Left lung (tissue), 14 donors: ENCODE measurements at places on chromosomes 3 and 15.

- DNase-seq: no peak
Measured at GRCh38 chr15:64847448-64847847, 5.7 kb downstream of the PLEKHO2 start.

DNA sequence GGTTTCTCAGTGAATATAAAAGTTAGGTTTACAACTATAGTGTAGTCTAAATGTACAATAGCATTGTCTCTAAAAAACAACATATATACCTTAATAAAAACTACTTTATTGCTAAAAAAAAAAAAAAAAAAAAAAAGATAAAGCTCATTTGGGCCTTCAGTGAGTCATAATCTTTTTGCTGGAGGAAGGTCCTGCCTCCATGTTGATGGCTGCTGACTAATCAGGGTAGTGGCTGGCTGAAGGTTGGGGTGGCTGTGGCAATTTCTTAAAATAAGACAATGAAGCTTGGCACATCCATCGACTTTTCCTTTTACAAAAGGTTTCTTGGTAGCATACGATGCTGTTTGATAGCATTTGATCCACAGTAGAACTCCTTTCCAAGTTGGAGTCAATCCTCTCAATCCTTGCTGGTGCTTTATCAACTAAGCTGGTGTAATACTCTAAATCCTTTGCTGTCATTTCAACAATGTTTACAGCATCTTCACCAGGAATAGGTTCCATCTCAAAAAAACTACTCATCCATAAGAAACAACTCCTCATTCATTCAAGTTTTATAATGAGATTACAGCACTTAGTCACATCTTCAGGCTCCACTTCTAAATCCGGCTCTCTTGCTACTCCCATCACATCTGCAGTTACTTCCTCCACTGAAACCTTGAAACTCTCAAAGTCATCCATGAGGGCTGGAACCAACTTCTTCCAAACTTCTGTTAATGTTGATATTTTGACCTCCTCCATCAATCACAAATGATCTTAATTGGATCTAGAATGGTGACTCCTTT, 13.3 kb downstream of the ZNF280D start:
- DNase-seq: no peak

GRCh38 chr3:115990669-115991068, 367.4 kb downstream of the GAP43 start:
- DNase-seq: no peak

DNA sequence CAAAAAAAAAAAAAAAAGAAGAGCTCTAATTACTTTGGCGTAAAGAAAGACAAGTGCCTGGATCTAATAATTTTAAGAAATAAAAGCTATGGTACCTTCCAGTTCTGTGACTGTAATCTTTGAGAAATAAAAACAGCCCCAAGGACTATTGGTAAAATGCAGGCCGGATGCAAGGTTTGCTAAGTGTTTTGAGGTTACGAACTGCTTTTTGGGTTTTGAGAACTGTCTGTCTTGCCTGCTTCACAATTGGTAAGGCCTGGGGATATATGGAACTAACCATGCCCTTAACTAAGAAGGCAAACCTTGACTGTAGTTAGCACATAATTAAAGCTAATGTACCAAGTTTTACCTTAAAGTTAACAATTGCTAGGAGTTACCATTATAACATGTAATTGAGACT, 388.4 kb upstream of the CBLB start:
- DNase-seq: no peak

- no peak for DNase-seq
Measured at GRCh38 chr3:89332793-89333192, 225.4 kb downstream of the EPHA3 start.

DNA sequence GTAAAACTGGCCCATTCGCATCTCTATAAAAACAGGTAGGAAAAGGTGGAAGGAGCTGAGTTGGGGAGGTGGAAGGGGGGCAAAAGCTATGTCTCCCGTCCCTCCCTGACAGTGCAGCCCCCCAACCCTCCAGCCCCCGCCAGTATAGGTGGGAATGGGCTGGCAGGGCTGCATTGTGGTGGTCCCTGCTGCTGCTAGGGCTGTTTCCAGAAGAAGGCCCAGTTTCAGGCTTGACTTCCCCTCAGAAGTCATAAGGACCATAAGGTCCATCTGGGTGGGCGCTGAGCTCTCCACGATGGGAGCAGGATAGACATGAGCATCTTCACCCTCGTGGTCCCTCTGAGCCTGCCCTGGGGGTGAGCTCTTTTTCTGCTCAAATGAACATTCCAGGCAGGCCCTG, 44.2 kb downstream of the APBA2 start:
- no peak for DNase-seq

- no peak for DNase-seq
Measured at GRCh38 chr3:138348754-138349739, 668 bp downstream of the MRAS start.

DNA sequence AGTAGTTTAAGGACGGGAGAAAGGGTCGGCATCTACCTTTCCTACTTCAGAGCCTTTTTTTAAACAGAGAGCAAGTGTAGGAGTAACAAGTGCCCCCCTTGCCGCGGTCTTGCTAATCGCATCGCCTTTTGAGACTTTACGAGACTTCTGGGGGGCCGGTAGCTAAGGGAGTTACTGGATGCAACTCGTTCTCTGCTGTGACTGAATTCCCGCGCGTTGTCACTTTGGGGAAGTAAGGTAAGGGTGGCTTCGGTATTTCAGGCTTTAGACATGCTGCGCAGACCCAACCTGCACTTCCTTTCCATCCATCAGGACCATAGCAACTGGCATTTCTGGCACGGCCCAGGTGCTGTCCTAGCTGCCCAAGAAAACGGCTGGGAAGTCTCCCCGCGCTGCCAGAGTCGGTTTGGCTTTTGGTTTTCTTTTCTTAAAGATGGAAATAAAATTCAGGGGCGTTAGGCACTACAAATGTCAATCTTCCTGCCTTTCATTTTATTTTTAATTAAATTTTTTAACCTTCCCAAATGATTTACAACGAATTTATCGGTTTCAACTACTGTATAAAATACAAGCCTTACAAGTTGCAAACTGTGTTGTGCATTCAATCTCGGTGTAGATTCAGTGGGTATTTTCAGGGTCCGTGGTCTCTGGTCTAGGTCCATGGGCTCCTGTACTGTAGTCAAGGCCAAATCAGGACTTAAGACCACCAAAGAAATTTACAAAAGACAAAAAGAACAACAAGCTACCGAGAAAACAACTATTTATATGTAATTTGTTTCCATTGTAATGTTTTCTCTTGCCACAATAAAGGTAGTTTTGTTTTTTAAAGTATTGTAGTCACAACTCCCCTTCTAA, 3.5 kb downstream of the MECOM start:
- DNase-seq: peak; percentile 25

GRCh38 chr3:15399970-15400369, 27.4 kb downstream of the METTL6 start:
- no peak for DNase-seq

DNA sequence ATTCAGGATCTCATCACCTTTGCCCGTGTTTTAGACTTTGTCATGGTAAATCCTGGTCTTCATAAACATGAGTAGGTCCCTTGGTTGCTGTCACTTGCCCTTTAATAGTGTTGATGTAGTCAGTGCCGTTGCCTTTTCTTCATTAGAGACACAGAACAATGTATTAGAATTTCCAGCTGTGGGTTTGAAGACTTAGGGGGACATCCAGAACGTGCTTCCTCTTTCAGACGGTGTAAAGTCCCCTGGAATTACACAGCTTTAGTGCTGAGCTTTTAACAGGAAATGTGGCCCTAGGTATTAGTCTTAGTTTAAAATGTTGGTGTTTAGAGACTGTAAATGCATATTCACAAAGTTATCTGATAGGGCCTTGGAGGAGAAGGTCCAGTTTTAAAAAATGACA, 8.8 kb upstream of the LRCH3 start:
- no peak for DNase-seq

DNA sequence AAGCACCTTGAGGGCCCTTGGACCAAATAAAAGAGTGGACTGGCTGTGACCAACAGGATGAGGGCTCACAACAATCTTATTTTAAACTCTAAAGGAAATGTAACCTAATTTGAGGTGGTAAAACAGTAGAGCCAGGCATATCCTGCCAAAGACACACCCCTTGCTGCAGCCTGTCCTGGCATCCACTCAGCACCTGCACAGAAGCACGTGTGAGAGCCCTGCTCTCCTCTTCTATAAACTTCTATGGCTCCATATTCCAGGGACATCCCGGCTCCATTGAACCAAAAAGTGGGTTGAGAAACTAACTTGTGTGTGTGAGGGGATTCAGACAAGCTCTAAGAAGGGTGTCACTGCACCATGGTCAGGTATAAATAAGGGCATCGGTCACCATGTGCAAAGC, 190.9 kb upstream of the CHRNA7 start:
- DNase-seq: no peak

DNA sequence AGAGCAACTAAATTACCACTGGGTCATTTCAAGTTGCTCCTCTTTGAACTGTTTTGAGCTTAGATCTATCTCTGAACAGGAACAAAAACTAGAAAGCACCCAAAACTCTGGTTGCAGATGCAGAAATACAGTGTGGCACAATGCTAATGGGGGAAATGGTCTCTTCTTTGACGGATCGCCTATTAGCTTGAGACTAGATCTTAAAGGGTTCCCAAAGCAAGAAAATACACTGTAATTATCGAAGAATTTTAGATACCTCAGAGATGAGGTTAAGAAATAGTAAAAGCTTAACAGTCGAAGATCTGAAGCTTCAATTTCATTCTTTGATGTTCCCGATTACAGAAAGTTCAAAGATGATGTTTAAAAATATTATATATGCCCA, 818 bp downstream of the PPP1R2 start:
- DNase-seq: no peak

DNA sequence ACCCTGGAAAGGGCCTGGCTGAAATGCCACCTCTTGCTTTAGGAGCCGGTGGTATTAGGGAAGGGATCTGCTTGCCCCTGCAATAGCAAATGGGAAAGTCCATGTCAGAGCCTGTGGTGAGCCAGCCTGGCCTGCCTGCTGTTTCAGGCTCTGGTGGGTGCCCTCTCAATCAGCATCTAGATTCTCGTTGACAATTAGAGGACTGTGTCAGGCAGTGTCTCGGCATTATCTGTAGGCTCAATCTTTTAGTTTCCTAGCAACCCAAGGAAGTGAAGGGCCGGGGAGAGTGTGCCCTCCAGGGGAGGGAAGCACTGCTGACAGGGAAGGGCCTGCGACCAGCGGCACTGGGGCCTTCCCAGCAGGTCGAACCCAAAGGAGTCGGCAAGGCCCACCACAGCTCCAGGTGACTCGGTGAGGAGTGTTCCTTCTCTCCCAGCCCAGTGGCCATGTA, 42.1 kb downstream of the TLE3 start:
- no peak for DNase-seq

- DNase-seq: no peak
Measured at GRCh38 chr3:185693985-185694653, 108.0 kb downstream of the SENP2 start.

GRCh38 chr15:99424978-99425656, 140.7 kb upstream of the MEF2A start:
- DNase-seq: no peak

DNA sequence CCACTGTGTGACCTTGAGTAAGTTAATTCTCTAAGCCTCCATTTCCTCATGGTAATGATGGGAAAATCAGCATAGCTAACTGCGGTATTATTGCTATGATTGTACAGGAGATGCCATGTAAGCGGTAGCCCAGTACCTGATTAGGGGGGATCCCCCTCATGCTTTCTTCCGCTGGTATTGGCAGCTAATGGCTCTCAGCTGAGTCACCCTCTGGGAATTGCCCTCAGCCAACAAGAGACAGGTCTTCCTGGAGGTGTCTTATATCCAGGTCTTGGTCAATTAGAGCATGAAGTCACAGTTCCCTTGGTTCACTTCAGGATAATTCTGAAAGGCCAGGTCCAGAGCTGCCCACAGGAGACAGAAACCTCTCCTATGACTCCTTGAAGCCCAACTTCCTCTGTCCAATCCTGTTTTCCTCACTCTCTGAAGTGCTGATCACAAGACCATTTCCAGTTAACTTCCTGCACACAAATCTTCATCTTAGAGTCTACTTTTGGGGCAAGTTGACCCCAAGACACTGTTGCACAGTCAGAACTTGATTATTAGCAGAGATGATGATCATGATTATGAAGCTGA, 724.7 kb upstream of the ZNF385D start:
- no peak for DNase-seq

DNA sequence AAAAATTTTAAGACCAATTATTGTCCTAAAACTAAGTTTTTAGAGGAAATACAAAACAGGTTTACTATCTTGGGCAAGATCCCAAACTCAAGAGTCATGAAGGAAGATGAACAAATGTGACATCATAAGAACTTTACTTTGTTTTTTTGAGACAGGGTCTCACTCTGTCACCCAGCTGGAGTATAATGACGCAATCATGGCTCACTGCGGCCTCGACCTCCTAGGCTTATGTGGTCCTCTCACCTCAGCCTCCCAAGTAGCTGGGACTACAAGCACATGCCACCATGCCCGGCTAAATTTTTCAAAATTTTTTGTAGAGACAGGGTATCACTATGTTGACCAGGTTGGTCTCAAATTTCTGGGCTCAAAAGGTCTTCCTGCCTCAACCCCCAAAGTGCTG, 69.3 kb downstream of the PCSK6 start:
- DNase-seq: no peak

GRCh38 chr3:24370352-24371090, 124.1 kb downstream of the THRB start:
- DNase-seq: no peak

- peak; percentile 74 for DNase-seq
Measured at GRCh38 chr3:50264383-50264963, 4.5 kb upstream of the SEMA3B start.

DNA sequence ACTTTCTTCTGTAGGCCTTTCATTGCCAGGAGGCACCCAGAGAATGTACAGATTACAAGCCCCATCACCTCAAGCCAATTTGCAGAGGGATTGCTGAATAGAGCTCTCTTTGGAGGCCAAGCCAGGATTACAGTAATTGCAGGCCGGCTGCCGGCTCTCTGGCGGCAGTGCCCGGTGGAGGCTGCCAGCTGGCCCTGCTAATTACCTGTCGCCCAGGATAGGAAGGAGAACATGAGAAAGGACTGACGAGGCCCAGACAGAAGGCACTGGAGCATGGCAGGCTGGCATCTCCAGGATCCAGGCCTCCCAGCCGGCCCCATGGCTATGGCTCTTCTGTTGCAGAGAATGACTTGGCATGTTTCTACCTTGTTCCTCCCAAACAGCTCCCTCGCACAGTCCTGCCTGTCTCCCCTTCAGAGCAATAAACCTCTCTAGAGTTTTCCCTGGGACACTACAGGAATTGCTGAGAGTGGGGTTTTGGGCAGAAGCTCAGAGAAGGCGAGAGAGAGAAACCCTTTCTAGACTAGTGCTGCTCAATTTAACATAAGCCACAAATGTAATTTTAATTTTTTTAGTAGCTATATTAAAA, 273.6 kb upstream of the PROK2 start:
- DNase-seq: no peak

DNA sequence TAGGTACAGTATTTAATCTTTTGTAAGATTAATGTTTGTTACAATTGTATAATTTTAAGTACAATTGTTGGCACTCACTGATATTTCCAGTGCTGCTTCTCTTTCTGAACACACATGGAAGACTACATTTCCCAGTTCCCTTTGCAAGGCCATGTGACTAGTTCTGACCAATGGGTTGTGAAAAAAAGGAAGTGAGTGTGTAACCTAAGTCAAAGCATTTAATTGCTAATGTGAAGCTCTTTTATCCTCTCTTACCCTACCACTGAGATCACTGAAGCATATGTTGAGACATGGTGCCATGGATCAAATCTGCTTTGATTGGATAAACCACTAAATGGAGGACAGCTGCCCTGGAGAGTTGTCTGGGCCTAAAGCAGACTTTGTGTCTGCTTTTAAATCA, 83.9 kb upstream of the PLXND1 start:
- DNase-seq: no peak
